Endodermal cell (in vitro differentiated cells): ENCODE measurements at places on chromosomes 7 and 10. TPM values are rescaled to one million over a fixed set of nuclear protein-coding genes. Genes with fewer than 3 reads are reported as not detected.

DNA sequence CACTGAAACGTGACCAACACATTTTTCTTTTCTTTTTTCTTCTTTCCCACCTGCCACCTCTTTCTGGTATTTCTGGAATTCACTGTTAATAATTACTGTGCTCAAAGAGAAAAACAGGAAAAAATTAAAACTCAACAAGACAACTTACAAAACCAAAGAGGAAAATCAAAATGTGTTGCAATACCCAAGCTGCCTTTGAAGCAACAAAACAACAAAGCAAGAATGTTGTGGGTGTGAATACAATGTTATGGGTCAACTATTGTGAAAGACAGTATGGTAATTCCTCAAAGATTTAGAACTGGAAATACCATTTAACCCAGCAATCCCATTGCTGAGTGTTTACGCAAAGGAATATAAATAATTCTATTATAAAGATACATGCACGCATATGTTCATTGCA lies 415.1 kb downstream of the GFRA1 start:
- no peak for DNase-seq

- DNase-seq: no peak
These were observed 1.0 kb downstream of the NT5C2 start for GRCh38 chr10:103192089-103192450.

- DNase-seq: no peak
These were observed 750.7 kb downstream of the SUGCT start for GRCh38 chr7:40885503-40885902.

DNA sequence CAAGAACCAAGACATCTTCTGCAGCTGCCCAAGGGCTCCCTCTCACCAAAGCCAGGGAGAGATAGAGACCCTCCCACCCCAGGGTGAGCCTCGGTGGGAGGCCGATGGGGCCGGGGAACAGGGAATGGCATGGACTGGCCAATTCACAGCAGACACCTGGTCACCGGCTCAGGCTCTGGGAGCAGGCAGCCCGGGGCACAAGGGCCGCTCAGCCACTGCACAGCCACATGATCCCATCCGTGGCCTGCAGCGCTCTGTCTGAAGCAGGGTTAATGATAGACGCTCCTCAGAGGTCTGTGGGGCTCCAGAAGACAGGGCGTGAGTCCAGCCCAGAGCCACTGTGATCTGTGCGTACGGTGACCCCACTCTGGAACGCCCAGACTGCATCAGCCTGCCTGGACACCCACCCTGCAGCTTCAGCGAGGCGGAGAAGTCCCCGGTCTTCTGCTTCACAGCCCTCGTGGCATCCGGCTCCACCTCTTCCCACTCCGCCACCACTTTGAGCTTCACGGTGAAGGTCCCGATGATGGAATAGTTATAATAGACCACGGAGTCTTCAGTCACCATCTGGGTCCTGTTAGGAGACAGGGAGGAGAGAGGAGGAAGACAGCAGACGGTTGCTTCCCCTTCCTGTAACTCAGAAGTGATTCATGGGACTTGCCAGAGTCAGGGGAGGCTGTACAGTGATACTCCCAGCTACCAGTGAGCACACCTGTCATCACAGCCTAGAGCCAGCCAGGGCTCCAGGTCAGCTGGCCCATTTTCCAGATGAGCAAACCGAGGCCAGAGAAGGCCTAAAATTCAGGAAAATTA lies 14.0 kb downstream of the TMEM130 start:
- DNase-seq: no peak

DNA sequence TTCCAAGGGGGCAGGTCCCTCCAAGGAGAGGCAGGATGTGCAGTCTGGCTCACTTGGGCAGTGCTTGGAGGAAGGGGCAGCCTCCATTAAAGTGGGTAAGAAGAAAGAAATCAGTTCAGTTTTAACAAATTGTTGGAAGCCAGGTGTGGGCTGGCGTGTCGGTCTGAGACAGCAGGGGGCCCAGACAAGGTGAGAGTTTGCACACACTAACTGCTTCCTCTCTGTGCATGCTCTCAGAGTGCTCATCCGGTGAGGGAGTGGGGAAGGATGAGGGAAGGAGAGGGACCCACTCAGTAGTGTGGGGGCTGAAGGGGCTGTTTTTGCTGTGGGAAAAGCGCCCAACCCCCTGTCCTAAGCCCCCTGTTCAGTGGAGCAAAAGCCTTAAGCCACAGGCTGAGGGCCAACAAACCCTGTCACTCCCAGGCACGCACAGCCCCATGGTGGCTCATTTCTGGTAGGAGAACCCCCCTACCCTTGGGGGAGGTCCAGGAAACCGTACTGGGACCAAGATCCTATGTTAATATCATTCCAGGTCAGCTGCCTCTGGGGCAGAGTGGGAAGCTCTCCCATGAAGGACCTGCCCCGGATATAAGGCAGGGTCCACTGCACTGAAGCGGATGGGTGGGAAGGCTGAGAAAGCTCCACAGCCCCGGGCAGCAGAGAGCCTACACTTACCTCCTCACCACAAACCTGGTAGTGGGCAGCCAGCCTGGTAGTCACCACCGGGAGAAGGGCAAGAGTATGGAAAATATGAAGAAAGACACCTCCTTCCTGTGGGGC lies 5.1 kb upstream of the PCBD1 start:
- peak; percentile 56 for DNase-seq

- DNase-seq: no peak
These were observed 207.5 kb downstream of the BBS9 start for GRCh38 chr7:33336820-33337219.

DNA sequence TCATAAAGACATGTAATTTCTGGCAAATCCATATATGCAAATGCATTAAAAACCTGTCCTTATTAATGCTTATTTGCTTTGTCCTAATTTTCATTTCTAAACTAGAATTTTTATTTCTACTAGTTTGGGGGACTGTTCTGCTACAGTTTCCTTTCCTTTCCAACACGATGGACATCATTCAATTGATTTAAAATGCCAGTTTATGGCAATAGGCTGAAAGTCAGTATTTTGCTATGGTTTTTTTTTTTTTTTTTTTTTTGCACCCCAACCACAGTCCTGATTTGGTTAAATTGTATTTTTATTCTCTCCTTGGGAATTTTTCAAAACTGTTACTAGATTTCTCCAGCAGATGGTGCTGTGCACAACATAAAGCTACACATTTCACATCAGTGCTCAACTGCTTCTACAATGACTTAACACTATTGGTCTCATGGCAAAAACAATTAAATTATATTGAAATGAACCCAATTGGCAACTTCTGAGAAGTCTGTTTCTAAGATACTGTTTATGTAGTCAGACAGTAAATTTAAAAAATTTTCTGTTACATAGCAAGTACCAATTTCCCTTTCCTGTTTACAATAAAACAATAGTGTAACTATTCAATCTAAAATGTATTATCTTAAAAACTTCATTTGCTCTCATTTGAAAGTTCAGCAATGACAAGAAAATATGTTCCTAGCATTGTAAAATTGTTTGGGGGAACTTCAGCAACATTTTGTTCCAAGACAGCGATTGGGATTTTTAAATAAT lies 193.8 kb upstream of the CCDC6 start:
- DNase-seq: no peak

GRCh38 chr7:121428855-121429489 lies 32.9 kb upstream of the FAM3C start:
- no peak for DNase-seq

DNA sequence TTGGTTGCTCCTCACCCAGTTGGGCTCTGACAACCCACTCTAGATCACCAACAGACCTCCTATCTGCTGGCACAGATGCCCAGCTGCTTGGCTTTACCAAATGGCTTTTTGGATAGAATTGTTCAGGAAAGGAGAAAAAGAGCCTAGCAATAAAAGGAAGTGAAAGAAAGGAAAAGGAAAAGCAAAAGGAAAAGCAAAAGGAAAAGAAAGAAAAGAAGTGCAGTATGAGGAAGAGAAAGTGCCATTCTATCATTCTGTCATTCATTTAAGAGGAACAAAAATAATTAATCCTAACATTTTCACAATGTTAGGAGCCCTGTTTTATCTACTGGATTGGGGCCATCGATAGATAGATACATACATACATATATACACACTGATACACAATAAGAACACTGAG lies 353.6 kb downstream of the THSD7A start:
- DNase-seq: no peak

GRCh38 chr7:91033574-91033973 lies 230.7 kb upstream of the FZD1 start:
- DNase-seq: no peak

OR13A1 gene
- total RNA-seq: 0.16 to 0.36 TPM in 2 of 3 replicates, not detected in the other

MTPN gene
- total RNA-seq: 74.5 to 106 TPM (median 102 TPM) in 3 replicates

POMZP3 gene
- 5.0 to 13.3 TPM (median 11.8 TPM) in 3 replicates for total RNA-seq

CPN1 gene
- total RNA-seq: 0.63 and 1.3 TPM in 2 replicates

C10orf67 gene
- not detected in 2 replicates for total RNA-seq

SLC29A4 gene
- 19.5 to 25.0 TPM (median 23.8 TPM) in 3 replicates for total RNA-seq

TMEM229A gene
- total RNA-seq: 1.5 and 2.1 TPM in 2 replicates
